ENCODE measurements at places on chromosomes 13 and 19.
A peak's percentile ranks its signal among the peaks of the same experiment; 100 is the strongest.

- no peak for DNase-seq
Observed at GRCh38 chr13:46142776-46143175, 37.9 kb upstream of the CPB2 start.

DNA sequence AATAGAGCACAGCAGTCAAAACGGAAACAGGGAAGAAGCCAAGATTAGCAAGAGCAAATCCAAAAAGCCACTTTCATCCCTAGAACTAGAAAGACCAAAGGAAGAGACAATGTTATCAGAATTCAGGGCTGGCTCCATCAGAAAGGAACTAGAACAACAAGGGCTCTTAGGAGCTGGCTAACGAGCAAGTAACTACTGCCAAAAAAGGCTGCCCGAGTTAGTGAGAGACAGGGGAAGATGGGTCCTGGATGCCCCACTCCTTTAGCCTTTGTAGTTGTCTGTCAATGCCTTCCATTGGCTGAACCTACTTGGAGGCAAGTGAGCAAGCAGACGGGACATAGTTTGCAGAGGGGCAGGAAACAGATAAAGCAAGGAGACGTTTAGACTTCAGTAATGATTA lies 240.4 kb downstream of the KLF12 start:
- DNase-seq: no peak

DNA sequence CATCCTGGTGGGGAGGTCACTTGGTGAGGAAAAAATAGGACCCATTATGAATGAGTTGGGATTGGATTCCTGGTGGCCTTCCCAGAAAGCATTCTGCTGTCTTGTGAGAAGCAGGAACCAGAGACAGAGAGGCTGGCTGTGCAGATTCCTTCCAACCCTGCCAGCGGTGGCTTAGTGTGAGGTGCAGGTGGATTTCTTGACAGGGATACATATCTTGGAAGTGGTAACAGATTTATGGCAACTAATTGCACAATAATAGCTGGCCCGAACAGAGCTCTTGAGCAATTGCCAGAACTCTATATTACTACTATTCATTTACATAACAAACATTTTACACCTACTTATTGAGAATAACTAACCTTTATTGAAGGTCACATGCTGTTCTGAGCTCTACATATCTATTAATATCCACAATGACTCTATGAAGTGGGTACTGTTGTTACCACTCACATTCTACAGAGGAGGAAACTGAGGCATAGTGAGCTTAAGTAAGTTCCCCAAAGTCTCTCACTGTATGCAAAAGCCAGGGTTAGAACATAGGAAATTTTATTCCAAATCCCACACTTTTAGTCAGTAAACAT lies 173.9 kb upstream of the SERP2 start:
- peak; percentile 78 for DNase-seq

- DNase-seq: no peak
Observed at GRCh38 chr19:57887195-57887941, 1.5 kb downstream of the ZNF814 start.

- no peak for DNase-seq
Observed at GRCh38 chr19:1238369-1239303, 831 bp upstream of the CBARP start.

GRCh38 chr13:50691681-50692263 lies 151.7 kb downstream of the DLEU7 start:
- DNase-seq: no peak

DNA sequence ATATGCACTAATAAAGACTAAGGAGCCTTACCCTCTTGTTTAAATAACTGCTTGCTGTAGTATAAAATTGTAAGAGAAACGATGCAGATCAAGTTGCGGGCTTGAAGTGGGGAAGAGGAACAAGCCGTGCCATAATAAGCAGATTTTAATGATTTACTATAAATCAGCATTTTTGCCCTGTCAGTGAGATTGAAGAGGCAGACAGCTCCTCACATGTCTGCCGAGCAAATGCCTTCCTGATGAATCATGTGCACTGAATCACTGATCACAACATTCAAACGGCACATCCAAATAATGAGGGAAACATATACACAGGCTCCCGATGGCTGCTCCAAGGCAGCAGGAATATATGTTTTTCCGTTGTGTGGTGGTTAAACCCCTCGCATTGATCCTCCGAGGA lies 282.9 kb downstream of the TSHZ3 start:
- peak; percentile 66 for DNase-seq

- DNase-seq: peak; percentile 45
Observed at GRCh38 chr13:50713523-50714248, 129.8 kb downstream of the DLEU7 start.

- peak; percentile 58 for DNase-seq
Observed at GRCh38 chr19:11064831-11065303, 24.4 kb upstream of the LDLR start.

DNA sequence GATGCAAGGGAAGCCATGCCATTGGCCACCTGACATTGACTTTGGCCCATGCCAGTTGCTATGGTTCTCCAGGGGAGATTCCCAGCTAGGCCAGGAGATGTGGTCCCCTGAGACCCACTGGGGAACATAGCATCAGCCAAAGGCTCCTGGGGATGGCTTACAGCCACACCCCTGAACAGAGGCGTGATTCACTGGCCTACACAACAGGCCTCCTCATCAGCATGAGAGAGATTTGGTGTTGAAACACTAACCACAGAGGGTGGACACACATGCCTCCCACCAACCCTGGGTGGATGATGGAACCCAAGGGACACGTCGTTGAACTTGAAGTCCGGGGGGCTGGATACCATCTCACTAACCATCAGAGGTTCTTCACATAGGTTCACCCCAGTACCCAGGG lies 14.4 kb downstream of the IQCN start:
- peak; percentile 43 for DNase-seq

DNA sequence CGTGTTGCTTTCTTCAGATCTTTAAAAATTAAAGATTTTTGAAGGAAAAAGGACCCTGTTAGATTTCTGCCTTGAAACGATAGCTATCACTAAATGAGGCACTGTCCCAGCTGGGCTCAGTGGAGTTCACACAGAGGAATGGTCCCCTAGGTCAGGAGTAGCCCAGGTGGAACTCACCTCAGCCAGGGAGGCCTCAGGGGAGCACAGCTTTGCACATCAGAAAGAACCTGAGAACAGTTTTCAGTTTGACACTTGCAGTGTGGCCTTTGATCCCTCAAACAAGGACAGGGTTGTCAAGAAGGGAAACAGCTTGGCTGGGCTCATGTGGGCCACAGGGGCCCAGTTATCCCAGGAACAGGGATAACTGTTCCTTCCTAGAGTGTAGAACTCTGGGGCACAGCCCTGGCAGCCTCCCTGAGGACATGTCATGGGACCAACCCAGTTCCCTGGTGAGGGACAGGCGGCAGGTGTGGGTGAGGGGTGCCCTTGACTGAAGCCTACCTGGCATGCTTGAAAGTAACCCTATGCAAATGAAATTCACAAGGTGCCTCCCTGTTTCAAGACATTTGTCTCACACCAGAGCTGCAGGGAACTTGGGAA lies 59.4 kb downstream of the CHST8 start:
- no peak for DNase-seq

GRCh38 chr19:42023121-42023942 lies 29.3 kb upstream of the ATP1A3 start:
- peak; percentile 35 for DNase-seq

DNA sequence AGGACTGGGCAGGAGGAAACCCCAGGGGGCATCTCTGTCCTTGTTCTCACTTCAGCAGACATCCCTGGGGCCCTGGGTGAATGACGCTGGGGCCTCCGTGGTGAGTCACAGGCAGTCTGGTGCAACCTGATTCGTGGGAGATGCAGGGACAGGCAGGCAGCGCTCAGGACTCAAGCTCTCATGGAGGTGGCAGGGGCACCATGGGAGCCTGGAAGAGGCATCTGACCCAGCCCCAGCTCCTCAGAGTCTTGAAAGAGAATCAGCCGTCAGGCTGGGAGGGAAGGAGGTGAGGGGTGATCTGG lies 14.0 kb upstream of the PTOV1 start:
- peak; percentile 68 for DNase-seq

DNA sequence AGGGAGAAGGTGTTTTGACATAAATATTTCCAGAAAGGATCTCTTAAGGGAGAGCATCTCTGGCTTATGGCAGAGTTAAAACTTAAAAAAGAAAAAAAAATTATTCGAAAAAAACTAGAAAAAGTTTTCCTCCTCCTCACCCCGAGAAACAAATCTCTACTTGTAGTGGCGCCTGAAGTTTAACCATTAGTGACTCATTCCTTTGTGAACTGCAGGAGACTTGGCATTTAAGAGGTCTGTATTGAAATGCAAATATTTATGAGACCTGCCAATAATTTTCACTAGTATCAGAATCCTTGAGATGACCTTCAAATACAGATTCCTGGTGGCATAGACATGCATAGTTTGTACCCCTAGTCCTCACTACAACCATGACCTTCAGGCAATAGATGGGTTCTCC lies 64.9 kb upstream of the MED4 start:
- peak; percentile 63 for DNase-seq

- no peak for DNase-seq
Observed at GRCh38 chr13:112895521-112896465, 73.2 kb upstream of the MCF2L start.

DNA sequence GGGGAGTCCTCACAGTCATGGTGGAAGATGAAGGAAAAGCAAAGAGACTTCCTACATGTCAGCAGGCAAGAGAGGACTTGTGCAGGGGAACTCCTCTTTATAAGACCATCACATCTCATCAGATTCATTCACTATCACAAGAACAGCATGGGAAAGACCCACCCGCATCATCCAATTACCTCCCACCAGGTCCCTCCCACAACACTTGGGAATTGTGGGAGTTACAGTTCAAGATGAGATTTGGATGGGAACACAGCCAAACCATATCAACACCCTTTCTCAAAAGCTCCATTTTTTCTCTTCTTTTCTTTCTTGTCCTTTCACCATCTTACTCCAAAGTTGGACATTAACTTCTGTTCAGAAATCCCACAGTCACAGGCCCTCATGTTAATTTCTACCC lies 4.7 kb upstream of the LRP3 start:
- no peak for DNase-seq

DNA sequence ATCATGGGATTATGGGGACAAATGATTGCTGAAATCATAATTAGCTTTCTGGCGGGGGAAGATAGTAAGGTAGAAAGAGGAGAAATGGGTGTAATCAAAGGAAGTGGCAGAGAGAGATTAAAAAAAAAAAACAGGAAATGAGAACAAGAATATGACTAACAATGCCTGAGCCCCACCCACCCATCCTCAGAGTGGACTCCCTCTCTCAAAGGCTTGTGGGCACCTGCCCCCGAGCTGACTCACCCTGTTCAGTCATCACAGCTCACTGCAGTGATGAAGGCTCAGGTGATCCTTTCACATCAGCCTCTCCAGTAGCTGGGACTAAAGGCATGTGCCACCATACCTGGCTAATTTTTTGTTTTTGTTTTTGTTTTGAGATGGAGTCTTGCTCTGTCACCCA lies 26.4 kb upstream of the TPT1 start:
- DNase-seq: peak; percentile 98

DNA sequence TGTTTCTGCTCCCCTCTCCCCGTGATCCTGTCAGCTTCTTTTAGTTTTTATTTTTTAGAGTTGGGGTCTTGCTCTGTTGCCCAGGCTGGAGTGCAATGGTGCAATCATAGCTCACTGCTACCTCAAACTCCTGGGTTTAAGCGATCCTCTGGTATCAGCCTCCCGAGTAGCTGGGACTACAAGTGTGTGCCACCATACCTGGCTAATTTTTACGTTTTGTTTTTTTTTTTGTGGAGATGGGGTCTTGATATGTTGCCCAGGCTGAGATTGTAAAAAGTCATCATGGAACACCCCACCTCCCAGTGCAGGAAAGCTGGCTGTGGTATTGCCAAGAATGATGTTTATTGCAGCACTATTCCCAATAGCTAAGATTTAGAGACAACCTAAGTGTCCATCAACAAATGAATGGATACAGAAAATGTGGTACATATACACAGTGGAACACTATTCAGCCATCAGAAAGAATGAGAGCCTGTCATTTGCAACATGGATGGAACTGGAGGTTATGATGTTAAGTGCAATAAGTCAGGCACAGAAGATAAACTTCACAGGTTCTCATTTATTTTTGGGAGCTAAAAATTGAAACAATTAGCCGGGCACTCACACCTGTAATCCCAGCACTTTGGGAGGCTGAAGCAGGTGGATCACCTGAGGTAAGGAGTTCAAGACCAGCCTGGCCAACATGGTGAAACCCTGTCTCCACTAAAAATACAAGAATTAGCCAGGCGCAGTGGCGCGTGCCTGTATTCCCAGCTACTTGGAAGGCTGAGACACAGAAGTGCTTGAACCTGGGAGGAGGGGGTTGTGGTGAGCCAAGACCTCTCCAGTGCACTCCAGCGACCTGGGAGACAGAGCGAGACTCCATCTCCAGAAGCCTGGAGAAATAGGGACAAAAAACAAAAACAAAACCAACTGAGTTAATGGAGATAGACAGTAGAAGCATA lies 6.6 kb upstream of the KLK15 start:
- no peak for DNase-seq

DNA sequence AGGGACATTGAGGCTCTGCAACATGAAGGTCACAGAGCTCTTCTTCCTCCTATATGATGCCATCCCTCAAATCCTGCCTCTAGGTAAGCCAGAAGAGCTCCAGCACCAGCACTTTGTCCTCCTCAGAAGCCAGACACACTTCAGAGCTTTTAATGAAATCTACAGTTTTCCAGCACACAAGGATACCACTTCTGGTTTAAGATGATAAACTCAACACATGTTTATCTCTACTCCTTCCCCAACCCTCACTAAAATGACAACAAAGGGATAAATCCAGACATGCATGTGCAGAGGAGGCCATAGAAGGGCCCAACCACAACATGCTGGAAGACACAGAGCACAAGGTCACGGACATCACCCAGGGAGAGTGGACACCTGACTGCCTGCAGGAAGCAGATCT lies 195.3 kb downstream of the USP12 start:
- DNase-seq: no peak

DNA sequence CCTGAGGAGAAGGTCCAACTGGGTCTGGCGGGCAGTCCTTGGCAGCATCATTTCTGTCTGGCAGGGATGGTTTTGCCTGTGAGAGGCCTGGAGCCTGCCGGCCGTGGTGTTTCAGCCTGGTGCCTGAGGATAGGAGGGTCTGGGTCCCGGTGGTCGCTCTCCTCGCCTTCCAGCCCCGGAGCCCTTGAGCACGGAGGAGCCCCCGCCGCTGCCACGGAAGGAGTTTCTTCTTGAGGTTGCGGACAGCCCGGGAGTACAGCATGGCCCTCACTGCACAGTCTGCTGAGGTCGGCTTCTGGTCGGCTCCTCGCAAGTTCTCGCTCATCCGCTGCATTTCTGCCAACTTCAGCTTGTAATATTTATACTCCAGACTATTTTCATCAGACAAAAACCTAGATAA lies 23.4 kb downstream of the SUGP2 start:
- DNase-seq: no peak

GRCh38 chr19:57302020-57302465 lies 18.2 kb upstream of the ZNF543 start:
- DNase-seq: peak; percentile 98

DNA sequence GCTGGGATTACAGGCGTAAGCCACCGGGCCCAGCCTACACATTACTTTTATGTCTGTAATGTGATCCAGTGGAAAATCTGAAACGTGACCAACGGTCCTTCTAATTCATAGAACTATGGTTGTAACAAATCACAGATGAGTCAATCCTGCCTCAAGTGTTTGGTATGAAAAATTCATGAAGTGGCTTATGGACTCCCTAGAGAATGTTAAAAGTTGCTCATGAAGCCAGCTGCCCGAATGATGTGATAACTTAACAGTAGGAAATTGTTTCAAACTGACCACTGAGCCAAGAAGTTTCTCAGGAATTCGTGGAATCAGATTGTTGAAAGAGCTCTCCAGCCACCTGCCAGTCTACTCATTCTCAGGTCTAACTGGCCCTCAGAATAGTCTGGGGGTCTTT lies 59.4 kb upstream of the FARP1 start:
- DNase-seq: peak; percentile 18

- no peak for DNase-seq
Observed at GRCh38 chr13:91072486-91072885, 275.0 kb upstream of the MIR17HG start.

GRCh38 chr19:34767951-34768350 lies 5.1 kb downstream of the ZNF599 start:
- no peak for DNase-seq
